ENCODE measurements at places on chromosomes 12 and 14.

DNA sequence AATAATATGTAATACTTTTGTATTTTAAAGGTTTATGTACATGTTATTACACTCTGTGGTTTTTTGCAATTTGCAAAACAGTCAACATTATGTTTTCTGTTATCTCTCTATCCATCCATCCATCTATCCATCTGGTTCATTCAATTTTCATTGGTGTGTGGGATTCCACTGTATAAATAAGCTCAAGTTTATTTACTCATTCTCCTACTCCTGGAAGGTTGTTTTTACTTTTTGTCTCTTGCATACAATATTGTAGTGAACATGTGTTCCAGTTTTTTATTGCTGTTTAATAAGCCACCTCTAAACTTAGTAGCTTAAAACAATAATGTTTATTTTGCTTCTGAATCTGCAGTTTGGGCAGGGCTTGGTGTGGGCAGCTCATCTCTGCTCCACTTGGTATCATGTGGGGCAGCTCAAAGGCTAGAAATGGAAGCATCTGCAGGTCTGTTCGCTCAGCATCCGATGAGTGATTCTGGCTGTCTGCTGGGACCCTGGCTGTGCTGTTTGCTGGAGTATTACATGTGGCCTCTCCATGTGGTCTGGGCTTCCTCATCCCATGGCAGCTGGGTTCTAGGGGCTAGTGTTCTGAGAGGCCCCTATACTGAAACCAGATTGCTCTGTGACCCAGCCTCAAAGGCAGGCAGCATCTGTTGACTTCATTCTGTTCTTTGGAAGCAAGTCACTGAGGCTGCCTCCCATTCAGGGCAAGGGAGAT, 98.8 kb downstream of the SLC25A47 start:
- DNase-seq, result no peak

GRCh38 chr14:93039649-93040315, 75.9 kb downstream of the ITPK1 start:
- DNase-seq, result no peak

DNA sequence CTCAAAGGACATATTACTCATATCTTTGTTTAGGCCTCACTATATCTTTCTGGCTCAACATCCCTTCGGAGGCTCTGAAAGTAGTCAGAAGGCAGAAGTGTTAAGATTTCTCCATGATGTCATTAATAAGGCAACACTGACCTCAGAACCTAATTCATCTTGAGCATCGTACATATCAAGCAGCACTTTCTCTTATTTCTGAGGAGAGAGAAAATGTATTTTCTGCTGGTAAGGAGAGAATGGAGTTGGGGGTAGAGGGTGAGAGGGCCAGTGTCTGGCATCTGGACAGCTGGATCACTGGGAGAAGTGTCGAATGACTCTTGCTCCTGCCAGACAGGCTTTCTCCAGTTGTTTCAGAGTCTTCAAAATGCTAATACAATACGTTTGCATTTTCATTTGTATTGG, 213.2 kb upstream of the PRICKLE1 start:
- no peak for DNase-seq

DNA sequence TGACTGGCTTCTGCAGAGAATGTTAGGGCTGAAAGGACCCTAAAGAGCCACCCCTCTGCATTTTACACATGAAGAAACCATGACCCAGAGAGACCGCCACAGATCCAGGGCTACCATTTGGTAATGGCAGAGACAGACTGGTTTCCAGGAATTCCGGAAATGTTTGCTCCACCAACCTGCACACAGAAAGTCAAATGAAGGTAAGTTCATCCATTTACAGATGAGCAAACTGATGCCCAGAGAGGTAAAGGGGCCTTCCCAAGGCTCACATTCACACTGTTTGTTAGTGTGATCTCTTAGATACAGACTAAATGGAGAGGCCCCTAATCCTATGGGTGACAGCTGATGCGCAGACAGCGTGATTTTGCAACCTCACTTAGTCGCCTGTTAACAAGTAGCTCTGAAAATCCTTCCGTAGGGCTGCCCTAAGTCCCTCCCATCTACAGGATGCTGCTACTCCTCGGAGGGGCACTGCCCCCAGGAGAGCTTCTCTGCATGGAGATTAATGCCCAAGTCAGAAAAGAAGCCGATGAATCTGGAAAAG, 33.8 kb downstream of the ZFP36L1 start:
- no peak for DNase-seq

DNA sequence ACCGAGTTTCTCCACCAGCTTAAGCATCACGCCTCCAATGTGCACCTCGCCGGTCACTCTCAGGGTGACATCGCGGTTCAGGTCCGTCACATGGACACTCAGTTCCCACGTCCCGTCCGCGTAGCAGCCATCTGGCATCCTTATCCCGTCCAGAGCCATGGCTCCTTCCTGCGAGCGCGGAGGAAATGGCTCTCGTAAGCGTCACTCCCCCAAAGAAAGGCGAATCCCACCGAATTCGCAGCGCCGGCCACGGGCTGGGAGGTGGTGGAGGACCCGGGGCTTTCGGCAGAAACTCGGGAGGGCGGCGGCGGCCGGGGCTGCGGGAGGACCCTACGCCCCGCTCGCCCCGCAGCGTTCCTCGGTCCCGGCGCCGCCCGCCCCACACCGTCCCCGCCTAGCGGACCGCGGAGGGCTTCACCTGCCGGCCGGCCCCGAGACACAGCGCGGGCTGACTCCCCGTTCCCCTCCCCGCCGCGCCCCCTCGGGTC, 396 bp downstream of the FERMT2 start:
- DNase-seq, result peak; percentile 61

GRCh38 chr12:11202811-11203210, 16.1 kb upstream of the TAS2R42 start:
- DNase-seq, result peak; percentile 1

DNA sequence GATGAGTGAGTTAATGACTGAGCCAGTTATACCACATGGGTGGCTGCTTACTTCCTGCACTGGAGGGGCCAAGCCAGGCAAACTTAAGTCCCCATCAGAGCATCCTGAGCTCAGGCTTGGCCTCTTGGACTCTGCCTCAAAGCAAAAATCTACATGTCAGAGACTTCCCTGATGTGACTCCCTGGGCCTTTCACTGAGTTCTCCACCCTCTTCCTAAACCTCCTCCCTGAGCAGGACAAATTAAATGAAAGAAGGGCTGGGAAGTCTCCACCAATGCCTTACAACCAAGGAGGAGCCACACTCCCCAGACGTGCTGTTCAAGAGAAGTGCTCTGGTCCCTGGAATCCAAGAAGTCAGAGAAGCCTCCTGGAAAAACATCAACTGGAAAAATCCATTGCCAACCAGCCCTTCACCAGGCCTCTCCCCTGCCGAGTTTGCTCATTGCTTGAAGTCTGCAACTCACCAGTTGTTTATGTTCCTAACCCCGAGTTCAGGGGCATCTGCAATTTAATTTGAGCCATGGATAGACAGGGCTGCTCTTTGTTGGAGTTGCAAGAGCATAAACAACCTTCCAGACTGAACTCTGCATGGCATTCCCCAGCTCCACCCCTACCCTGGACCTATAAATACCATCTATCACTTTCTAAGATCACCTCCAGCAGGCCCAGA, 160.5 kb downstream of the ANO2 start:
- no peak for DNase-seq

DNA sequence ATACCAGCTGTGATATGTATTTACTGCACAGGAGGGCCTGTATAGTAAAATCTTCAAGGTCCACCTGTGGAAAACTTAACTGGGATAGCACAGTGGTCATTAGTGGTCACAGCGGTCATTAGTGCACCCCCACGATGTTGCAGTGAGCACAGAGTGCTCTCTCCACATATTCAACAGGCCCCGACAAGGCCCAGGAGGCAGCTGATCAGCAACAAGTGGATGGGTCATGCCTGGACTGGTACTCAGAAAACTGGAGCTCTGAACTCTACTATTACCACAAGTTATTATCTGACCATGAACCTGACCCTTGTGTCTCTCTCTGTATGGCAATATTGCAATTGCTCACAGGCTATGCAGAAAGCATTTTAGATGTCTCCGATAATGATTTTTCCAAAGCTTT, 129.5 kb downstream of the SLC35F4 start:
- no peak for DNase-seq

DNA sequence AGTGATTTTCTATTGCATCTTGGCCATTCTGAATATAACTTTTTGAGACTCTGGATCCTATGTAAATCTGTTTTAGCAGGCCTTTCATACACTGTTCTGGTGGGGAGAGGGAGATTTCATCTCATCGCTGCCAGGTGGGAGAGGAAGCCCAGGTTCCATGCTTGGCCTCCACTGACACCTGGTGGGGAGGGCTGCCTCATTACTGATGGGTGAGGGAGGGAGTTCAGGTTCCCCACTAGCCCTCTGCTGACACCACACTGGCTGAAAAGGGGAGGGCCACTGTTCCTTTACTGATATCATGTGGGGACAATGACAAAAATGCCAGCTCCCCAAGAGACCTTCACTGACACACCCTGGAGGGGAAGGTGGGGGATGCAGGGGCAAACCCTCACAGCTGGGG, 2.4 kb upstream of the GALNT8 start:
- DNase-seq, result no peak

GRCh38 chr14:78758333-78758732, 588.2 kb downstream of the NRXN3 start:
- peak; percentile 48 for DNase-seq

- no peak for DNase-seq
Observed at GRCh38 chr12:116442946-116443345, 116.2 kb upstream of the MAP1LC3B2 start.

GRCh38 chr12:109605599-109606228, 32.1 kb downstream of the MVK start:
- DNase-seq, result no peak

- DNase-seq, result no peak
Observed at GRCh38 chr14:105076805-105077648, 11.8 kb upstream of the GPR132 start.

- peak; percentile 18 for DNase-seq
Observed at GRCh38 chr14:32620724-32621123, 291.6 kb downstream of the AKAP6 start.

DNA sequence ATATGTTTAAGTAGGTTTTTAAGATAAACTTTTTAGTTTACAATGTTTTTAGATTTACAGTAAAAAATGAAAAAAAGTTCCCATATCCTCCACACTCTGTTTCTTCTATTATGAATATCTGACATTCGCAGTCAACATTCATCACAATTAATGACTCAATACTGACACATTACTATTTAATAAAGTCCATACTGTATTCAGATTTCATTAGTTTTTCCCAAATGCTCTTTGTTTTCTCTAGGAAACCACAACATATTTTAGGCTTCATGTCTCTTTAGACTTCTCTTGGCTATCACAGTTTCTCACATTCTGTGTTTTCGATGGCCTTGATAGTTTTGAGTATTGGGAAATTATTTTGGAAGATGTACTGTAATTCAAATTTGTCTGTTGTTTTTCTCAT, 399.8 kb downstream of the SLC6A15 start:
- DNase-seq, result no peak

GRCh38 chr12:65670775-65671174, 153.5 kb upstream of the HMGA2 start:
- DNase-seq, result peak; percentile 44

Data from EL (cell line).